ENCODE measurements at places on chromosomes 3 and 15. TPM values are rescaled to one million over a fixed set of nuclear protein-coding genes. Genes with fewer than 3 reads are reported as not detected.

The GHSR gene
- total RNA-seq = not detected

The GRAMD2A gene
- 2.0 TPM for total RNA-seq

The PDCD7 gene
- total RNA-seq = 29.9 TPM

- no peak for DNase-seq
- no peaks in the 10 kb centered on the region for H3K36me3 ChIP-seq
- peaks cover 11% of the 10 kb centered on the region for H3K27me3 ChIP-seq
- H3K4me1 ChIP-seq = peaks cover 12% of the 10 kb centered on the region
- no peak overlapping the region for H3K27ac ChIP-seq
Measured at GRCh38 chr3:160739079-160739478, 17.0 kb upstream of the PPM1L start.

GRCh38 chr3:122680475-122681283 lies at the start of gene PARP14:
Gene PARP14, plus strand, starts transcription at chr3:122680839. Its CDS starts 45 bp downstream, at chr3:122680884.
- peaks cover 4% of the 10 kb centered on the region for H3K36me3 ChIP-seq
- peak; percentile 64 for DNase-seq
- H3K27ac ChIP-seq = peak within 1 kb of the TSS; percentile 94
- H3K4me1 ChIP-seq = peaks cover 37% of the 10 kb centered on the region
- H3K27me3 ChIP-seq = no peaks in the 10 kb centered on the region

DNA sequence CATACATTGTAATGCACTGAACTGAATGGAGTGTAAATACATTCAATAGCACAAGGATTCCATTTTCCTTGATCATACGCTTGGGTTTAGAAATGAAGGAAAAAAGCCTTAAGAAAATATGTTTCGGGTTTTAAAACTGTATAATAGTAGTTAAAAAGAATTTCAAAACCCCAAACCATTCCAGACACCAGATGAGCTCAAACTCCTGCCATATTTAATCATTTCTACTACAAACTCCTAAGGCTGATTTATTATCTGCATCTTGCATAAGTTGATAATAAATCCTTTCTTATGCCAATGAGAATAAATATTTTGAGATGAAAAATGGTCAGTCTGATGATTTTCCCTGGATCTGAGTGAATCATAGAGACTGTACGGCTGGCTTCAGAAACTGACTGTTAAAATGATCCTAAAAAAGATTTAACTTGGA lies 51.0 kb downstream of the NR1D2 start:
- H3K4me1 ChIP-seq = peaks cover 51% of the 10 kb centered on the region
- H3K4me3 ChIP-seq = no peak overlapping the region
- peaks cover 1% of the 10 kb centered on the region for H3K27me3 ChIP-seq
- no peaks in the 10 kb centered on the region for H3K36me3 ChIP-seq
- DNase-seq = no peak

DNA sequence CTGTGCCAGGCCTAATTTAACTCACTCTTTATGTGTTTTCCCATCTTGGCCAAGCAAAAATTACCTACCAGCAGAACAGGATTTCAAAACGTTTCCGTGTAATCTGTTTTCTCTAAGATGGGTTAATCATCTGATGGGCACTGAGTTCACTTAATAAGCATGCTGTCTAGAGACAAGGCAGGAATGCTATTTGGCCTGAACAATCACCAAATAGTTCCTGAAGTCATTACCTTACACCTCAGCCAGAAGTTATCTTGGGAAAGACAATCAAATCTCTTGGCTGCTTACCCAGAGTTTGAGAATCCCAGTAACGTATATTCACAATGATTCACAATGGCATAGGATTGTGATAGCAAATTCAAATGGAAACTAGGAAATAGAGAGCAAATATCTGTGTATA lies 779.1 kb downstream of the CADM2 start:
- H3K4me1 ChIP-seq = peaks cover 3% of the 10 kb centered on the region
- no peak overlapping the region for H3K27ac ChIP-seq
- DNase-seq = no peak
- no peak overlapping the region for H3K4me3 ChIP-seq
- no peaks in the 10 kb centered on the region for H3K36me3 ChIP-seq

DNA sequence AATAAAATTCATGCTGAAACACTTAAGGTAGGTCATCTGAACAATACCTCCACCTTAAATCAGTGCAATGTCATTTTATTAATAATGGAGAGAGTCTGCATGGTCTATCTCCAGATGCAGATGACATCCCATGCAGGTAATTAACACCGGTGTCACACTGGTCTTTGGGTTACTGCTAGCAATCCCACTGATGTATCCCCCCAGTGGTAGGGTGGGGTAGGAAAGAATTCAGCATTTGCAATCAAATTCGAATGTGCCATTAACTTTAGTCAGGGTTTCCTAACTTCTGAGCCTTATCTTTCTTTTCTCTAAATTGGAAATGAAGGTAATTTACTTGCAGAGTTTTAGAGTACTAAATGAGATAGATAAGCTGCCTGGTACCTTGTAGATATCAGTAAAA lies 44.4 kb downstream of the KIF15 start:
- H3K4me1 ChIP-seq = peaks cover 3% of the 10 kb centered on the region
- H3K27me3 ChIP-seq = no peaks in the 10 kb centered on the region
- H3K4me3 ChIP-seq = no peak overlapping the region
- no peak for DNase-seq
- H3K27ac ChIP-seq = no peak overlapping the region
- H3K36me3 ChIP-seq = peaks cover 13% of the 10 kb centered on the region

DNA sequence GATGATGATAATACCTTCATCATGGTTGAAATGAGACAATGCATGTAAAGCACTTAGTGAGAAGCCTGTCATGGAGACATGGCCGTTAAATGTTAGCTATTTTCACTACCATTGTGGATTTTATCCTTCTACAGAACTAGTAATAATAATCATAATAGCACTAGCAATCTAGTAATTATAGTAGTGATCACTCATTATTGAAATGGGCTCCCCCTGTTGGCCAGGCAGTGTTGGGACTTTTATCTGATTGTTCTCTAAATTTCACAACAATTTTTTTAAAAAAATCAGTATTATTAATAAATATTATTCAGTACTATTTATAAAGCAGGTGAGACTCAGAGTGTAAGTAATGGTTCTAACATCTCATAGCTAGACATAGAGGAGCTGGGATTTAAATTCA lies 396.3 kb downstream of the IL5RA start:
- H3K27ac ChIP-seq = no peak overlapping the region
- H3K27me3 ChIP-seq = no peaks in the 10 kb centered on the region
- H3K4me1 ChIP-seq = peaks cover 6% of the 10 kb centered on the region
- DNase-seq = no peak

- H3K4me1 ChIP-seq = no peaks in the 10 kb centered on the region
- H3K4me3 ChIP-seq = no peak overlapping the region
- DNase-seq = no peak
Measured at GRCh38 chr3:57910990-57911389, 97.2 kb upstream of the FLNB start.

All from mesothelial cell of epicardium (in vitro differentiated cells).